ENCODE measurements at places on chromosomes 12 and 14. TPM values are rescaled to one million over a fixed set of nuclear protein-coding genes. Genes with fewer than 3 reads are reported as not detected.

DNA sequence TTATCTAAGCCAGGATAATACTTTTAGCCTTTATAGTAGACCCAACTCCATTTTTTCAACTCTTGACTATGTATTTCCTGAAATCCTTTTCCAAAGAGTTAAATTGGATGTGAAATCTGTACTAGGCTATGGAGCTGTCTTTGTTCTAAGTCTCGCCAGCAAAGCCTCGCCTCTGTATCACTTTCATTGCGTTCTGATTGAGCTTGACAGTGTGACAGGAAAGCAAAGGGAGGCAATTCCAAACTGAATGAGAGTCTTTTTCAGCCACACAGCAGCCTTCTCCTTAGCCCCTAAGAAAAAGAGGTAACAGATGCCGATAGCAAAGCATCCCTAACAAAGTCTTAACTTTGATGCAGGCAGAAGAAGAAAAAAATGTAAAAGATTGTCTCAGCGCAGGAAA is 154.6 kb upstream of the OTX2 start:
- DNase-seq: no peak

- DNase-seq: no peak
Measured at GRCh38 chr14:51962711-51963110, 26.6 kb upstream of the RTRAF start.

DNA sequence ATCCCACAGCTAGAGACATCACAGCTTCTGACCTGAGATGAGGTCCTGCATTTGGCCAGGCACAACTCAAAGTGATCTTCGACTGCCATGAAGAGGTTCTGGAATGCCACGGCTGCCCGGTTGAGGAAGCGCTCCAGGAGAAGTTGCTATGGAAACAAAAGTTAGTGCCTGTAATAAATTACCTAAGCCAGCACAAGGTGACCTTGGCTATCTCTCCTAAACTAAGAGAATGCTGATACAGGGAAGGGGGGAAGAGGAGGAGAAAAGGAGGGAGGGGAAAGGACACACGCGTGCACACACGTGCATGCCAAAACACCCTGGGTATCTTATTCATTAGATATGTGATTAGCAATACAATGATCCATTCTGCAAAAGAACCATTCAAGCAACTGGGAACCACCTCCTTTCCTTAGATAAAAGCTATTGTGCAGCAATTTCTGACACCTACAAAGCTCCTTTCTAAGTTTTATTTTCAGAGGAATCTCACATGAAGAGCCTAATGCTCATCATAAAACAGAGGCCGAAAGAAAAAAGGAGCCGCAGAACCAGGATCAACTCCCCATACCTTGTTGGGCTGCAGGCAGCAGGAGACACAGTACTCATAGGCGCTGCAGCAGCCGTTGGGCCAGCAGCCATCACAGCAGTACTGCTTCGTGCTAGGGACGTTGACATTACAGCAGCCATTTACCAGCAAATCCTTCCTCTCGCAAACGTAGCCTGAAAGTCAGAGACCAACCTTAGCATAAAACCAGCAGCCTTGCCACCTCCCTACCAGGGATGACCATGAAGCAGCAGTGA is 17.9 kb downstream of the SPRING1 start:
- DNase-seq: no peak

GRCh38 chr12:23049180-23049579 is 424.2 kb downstream of the ETNK1 start:
- DNase-seq: no peak

- no peak for DNase-seq
Measured at GRCh38 chr12:105200385-105200784, 35.6 kb downstream of the APPL2 start.

DNA sequence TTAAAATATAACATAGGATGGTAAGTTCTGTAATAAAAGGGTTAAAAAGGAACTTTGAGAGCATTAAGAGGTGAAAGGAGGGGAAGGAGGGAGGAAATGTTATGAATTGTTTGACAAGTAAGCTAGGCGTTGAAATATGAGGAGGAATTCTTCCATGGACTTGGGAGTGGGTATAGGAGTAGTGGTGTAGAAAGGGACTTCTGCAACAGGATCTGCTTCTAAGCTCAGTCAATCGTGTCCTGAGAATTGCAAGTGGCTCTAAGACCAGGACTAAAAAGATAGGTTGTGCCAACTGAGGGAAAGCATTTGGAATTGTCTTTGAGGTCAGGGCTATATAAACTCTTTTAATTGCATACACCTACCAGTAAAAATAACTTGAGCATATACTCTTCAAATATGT is 74.1 kb upstream of the SLC38A2 start:
- no peak for DNase-seq

Gene B3GNT4
- polyA plus RNA-seq: 0.20 TPM
